ENCODE measurements at places on chromosomes 3 and 15. TPM values are rescaled to one million over a fixed set of nuclear protein-coding genes. Genes with fewer than 3 reads are reported as not detected.

GRCh38 chr3:121796970-121797369, 37.9 kb downstream of the IQCB1 start:
- no peak overlapping the region for H3K27ac ChIP-seq
- H3K27me3 ChIP-seq = no peaks in the 10 kb centered on the region
- DNase-seq = no peak
- H3K4me1 ChIP-seq = no peaks in the 10 kb centered on the region

MESP1 gene
- total RNA-seq = 1.0 TPM

DNA sequence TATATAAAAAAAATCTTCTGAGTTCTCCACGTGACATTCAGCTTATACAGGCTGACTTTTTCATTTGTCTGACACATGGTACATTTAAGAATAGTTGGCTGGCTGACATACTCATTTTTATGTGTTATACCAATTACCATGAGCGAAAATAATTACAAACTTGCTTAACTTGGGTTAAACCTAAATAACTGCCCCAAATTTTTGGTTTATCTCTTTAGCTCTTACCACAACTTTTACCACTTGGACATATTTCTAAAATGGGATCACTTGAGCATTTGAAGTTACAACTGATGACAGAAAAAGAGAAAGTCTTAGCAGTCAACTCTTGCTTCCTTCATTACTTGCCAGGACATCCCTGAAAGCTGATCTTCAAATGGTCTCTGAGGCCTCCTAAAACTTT, 618.1 kb downstream of the RBMS3 start:
- DNase-seq = no peak
- H3K27me3 ChIP-seq = no peaks in the 10 kb centered on the region
- H3K27ac ChIP-seq = no peak overlapping the region
- H3K4me3 ChIP-seq = no peak overlapping the region

ARL13B gene
- 12.4 TPM for total RNA-seq

- H3K4me1 ChIP-seq = peaks cover 42% of the 10 kb centered on the region
- no peaks in the 10 kb centered on the region for H3K27me3 ChIP-seq
- no peak overlapping the region for H3K4me3 ChIP-seq
- DNase-seq = no peak
- peak overlapping the region; percentile 42 for H3K27ac ChIP-seq
Observed at GRCh38 chr15:67049351-67050044, 15.9 kb upstream of the SMAD3 start.

Data from spleen (tissue), 13 donors.